AG20443 (cell line): ENCODE measurements at places on chromosomes 11 and 22.

- DNase-seq, result peak; percentile 79
These were observed 43.2 kb downstream of the PANX1 start for GRCh38 chr11:94171693-94172440.

DNA sequence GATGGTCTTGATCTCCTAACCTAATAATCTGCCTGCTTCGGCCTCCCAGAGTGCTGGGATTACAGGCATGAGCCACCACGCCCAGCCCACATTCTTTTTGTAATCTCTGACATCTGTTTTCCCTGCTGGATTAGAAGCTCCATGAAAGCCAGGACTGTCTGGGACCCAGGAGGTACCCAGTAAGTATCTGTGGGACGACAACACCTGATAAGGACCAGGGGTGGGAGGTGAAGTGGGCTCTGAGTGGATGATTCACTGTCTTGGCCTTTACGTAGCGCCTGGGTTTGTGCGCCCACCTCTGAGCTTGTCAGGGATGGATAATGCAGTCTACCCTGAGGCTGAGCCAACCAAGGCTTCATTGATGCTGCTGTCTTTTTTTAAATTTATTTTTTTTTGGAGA is 118.8 kb downstream of the ABTB2 start:
- DNase-seq, result no peak

DNA sequence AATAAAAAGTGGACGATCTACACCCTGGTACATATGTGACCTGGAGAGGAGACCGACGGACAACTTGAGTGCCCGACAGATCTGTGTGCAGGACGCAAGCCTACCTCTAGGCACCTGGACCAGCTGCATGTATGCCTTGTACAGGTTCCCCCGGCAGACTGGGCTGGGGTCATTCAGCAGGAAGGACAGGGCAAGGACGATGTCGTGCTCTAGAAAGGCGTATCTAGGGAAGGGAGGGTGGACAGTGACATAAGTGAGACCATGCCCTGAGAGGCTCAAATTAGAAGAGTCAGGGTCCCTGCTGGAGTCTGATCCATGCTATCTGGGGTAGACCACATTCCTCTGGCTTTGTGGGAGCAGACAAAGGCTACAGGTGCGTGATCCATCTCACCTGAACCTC is 7.9 kb downstream of the RSPH14 start:
- no peak for DNase-seq

GRCh38 chr11:70828593-70829082 is 423.7 kb downstream of the SHANK2 start:
- peak; percentile 48 for DNase-seq

GRCh38 chr22:35629406-35630216 is 12.5 kb upstream of the MB start:
- peak; percentile 95 for DNase-seq

DNA sequence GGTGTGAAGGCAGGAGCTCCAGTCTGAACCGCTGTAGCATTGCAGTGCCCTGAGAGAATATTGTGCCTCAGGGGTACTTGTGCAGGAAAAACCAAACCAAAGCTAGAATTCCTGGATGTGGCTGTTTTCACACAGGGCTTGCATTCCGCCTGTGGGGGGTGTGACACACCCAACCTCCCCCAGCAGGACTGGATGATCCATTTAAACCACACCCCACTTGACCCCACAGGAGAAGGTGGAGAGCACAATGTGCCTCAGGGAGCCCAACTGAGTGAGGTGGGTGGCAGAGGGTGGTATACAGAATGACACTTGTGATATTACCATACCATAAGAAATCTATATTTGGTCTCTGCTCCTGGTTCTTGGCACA is 66.9 kb upstream of the SLC22A12 start:
- DNase-seq, result no peak

- DNase-seq, result peak; percentile 27
These were observed 72.8 kb downstream of the FLI1 start for GRCh38 chr11:128766591-128767081.

- peak; percentile 95 for DNase-seq
These were observed 1252.7 kb downstream of the BRD1 start for GRCh38 chr22:48574776-48575617.

- no peak for DNase-seq
These were observed 5.1 kb upstream of the PPP6R3 start for GRCh38 chr11:68455485-68455884.

DNA sequence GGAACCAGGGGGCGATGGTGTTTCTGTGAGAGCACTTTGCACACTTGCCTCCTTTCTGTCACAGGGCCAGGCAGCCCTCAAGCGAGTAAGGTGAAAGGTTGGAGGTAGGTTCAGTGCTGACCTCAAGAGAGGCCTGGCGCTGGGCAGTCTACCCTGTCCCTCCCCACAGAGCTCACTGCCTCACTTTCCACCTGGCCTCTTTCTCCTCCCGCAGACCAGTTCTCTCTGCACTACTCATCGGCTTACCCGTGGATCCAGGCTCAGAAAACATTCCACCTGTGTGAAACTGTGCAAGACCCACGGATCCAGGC is 16.8 kb downstream of the APOL5 start:
- DNase-seq, result no peak

DNA sequence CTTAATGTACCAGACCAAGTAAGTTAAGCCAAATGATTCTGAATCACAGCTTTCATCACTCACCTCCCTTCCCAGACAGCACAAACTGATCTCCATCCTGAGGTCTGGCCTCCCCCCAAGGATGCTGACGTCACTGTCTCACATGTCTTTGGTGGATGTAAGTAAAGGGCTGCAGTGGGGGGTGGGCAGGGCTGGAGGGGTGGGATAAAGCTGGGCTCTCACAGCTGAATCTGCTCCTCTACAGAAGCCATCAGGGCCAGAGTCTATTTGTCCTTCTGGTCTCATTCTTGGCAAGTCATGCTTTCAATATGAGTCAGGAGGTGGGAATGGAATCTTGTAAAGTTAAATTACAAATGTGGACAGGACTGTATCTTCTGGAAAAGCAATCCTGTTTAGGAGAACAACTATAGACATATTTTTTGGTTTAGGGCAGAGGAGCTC is 32.7 kb downstream of the P4HA3 start:
- DNase-seq, result peak; percentile 86

DNA sequence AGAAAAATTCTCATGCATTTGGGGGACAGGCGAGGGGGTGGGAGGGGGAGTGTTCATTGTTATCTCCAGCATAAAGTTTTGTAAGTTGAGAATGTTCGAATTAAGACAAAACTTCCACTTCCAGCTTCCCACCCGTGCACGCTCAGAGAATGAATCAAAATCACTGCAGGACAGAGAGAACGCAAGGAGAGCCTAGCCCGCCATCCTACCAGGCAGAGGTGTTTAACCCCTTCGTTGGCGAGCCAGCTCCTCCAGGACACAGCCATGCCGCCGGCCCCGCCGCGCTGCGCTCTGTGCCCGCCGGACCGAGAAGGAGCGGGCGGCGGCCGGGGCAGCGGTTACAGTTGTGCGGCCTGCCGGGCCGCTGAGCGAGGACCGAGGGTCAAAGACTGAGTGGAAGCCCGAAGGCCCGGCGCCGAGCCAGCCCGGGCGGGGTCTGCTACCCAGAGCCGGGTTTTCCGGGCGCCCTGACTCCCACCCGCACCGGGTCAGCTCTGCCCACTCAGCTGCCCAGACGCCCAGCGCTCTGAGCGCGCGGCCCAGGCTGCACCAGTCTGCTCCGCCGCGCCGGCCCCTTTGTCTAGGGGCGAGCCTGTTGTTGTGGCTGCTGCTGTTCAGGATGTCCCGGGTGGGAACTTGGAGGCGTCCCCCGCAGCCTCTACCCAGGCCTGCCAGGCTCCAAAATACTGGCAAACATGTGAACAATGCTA is at the start of gene NOX4:
NOX4 (minus strand) TSS at position 395 of the 710 bp plus-strand sequence; CDS start at position 266, 129 bp downstream.
- DNase-seq, result peak; percentile 68

- no peak for DNase-seq
These were observed 62.1 kb upstream of the CAPRIN1 start for GRCh38 chr11:33989461-33989860.

DNA sequence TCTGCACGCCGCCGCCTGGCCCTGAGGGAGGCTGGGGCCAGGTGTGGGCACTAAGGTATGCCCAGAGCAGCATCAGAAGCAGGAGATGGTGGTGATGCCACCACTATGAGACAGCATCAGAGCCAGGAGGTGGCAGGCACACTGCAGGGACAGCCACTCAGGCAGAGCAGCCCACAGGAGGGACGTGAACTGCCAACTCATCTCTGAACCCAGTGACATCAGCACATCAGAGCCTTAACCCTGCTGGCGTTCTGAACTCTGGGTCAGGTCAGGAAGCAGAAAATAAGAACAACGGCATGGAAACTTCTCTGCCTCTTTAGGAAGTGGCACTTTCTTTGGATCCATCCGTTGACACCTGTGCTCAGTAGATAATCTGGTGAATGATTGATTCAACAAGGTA is 14.7 kb upstream of the IFT27 start:
- DNase-seq, result no peak

- DNase-seq, result no peak
These were observed 30.1 kb downstream of the KIAA0930 start for GRCh38 chr22:45210577-45210976.

GRCh38 chr11:10645212-10645795 is 48.3 kb downstream of the IRAG1 start:
- DNase-seq, result no peak

- peak; percentile 78 for DNase-seq
These were observed 435.1 kb upstream of the DDI1 start for GRCh38 chr11:103601225-103601846.

GRCh38 chr22:37636949-37637273 is 2.6 kb upstream of the SH3BP1 start:
- DNase-seq, result no peak

- DNase-seq, result no peak
These were observed 678 bp upstream of the RANGAP1 start for GRCh38 chr22:41286639-41287091.

DNA sequence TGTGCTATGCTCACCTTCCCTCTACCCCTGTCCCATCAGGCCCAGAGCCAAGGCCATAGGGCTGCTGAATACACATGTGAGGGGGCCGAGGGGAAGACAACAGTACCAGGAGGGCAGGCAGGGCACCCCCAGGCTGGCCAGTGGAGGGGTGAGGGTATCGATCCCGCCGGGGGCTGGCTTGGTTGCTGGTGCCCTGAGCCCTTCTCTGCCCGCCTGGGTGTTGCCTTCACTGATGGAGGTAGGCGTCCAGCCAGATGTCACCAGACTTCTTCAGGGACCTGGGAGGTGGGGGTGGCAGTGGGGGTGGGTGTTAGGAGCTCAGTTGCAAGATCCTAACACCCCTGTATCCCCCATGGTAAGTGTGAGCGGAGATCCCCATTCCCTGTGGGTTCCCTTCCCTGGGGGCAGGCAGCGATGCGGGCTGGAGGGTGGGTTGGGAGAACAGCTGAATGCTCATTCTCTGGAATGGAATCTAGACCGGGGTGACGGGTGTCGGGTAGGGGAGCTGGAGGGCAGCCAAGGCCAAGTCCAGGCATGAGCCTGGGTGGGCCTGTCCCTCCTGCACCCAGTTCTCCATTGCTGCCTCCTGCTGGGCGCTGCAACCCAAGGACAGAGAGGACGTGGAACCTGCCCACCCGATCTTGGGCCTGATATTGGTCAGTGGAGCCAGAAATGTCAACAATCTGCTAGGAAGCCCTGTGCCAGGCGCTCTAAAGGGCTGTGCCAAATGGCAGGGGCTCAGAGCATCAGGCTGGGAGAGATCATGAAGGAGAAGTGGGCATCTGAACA is 17.6 kb downstream of the FADS3 start:
- DNase-seq, result no peak

- no peak for DNase-seq
These were observed 266.5 kb upstream of the MPPED2 start for GRCh38 chr11:30852645-30853044.

- no peak for DNase-seq
These were observed 92.6 kb downstream of the KIAA1671 start for GRCh38 chr22:25045159-25045558.

DNA sequence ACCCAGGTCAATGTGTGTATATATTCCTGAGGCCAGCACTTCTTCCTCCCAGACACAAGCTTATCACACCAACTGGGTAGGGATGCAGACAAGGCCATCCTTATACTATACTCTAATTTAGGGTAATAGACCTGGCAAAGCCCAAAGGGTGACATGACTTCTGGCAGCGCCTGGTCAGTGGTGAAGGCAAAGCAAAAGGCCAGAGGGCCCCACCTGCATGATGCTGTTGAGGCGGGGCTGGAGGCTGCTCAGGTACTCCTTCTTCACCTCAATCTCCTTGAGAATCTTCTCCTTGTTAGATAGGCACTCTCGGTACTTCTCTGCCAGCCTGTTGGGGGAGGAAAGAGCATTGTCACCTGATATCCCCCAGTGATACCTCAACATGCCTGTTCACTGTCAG is 17.1 kb downstream of the THOC5 start:
- DNase-seq, result no peak

- DNase-seq, result no peak
These were observed 642.5 kb downstream of the LRRC4C start for GRCh38 chr11:40816976-40817375.

DNA sequence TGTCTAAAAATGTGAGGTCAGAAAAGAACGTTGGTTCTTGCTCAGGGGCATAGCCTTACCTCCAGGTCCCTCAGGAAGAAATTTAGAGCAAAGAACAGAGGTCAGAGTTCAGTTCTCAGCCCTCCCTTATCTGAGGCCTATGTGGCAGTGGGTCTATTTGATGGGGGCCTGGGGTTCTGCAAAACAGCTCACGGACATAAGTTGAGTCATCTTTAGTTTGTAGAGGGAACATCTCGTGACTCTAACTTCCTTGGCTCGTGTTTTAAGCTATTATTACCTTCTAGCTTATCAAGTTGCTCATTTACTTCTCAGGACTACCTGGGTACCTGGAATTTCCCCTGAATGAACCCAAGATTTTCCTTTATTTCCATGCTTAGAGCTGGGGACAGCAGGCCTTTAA is 91.3 kb upstream of the AMOTL1 start:
- no peak for DNase-seq

- DNase-seq, result no peak
These were observed 52.1 kb downstream of the MYH9 start for GRCh38 chr22:36335621-36336020.

- DNase-seq, result no peak
These were observed 20.5 kb upstream of the CCDC134 start for GRCh38 chr22:41779929-41780505.

- DNase-seq, result no peak
These were observed 489.5 kb downstream of the DLG2 start for GRCh38 chr11:85137597-85137996.

DNA sequence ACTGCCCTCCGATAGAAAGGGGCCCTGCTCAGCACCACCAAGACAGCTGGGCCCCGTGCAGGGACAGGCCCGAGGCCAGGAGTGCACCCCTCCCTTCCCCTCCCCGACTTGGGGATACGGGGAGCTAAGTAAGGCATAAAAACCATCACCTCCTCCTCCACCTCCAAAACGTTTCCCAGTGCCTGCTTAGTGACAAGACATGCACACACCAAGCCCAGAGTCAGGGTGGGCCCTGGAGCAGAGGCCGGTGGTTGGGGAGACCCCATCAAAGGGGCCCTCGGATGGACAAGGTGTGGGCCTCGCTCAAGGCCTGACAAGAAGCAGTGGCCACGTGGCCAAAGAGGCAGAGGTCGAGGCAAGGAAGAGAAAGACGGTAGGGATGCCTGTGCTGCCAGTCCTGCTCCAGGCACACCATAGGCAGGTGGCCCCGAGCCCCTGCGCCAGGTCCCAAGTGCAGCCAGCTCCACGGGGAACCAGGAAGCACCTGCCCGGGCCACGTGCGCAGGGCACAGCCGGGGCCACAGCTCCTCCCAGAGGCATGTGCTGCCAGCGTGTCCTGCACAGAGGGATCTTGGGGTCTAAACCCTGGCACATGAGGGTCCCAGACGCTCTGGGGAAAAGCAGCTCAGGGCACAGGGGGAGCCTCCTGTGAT is 53.0 kb downstream of the BRD1 start:
- DNase-seq, result no peak

- peak; percentile 60 for DNase-seq
These were observed 83.9 kb downstream of the ETS1 start for GRCh38 chr11:128503245-128503991.

- DNase-seq, result no peak
These were observed 404.3 kb upstream of the TENM4 start for GRCh38 chr11:79845002-79845709.
